ENCODE measurements at places on chromosomes 6 and 20.

GRCh38 chr6:26553264-26553634, 15.1 kb downstream of the HMGN4 start:
- peak; percentile 82 for DNase-seq

DNA sequence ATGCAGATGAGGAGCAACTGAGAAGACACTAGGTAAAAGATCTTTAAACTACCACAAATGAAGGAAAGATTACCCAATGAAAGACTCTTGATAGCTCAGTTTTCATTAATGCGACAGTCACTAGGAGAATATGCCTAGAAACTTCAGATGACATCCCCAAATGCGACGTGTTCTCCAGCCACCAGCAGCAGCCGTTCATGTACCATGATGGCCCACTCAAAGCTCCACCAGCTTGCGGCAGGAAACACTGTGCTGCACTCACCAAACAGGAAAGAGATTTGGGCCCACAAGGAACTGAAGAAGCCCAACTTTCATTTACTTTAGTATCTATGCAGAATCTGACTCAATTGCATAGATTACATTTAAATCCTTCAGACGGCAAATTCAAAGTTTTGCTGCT, 7.5 kb downstream of the DIDO1 start:
- DNase-seq: peak; percentile 59

GRCh38 chr6:105595829-105596228, 192.9 kb upstream of the PREP start:
- DNase-seq: no peak

DNA sequence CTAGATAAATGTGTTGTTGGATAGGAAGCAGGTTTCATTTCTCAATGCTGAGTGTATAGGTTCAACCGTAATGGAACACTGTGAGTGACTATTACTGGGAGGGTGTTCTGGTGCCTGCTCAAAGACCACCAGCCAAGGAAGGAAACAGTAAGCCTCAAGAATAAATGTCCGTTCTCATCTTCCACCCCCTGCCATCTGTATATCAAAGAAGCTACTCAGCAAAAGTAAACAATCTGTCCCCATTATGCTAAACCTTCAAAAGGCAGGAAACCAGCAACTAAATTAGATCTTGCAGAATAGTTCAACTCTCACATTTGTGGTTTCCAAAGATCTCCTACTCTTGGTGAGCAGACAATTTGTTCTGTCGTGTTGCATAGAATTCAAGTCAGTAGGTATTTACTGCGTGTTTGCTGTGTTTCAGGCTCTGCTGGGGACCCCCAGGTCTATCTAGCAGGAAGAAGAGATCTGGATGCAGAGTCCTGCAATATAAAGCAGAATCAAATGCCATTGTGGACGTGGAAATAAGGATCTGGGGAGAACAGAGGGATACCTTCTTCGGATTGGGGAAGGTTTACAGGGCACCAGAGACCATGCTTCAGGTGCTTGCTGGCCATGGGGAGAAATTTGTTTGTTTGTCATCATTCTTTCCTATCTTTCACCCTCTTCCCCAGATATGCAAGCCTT, 87.3 kb downstream of the SCML4 start:
- no peak for DNase-seq

GRCh38 chr20:21113697-21114096, 7.5 kb upstream of the LINC00237 start:
- DNase-seq: no peak

DNA sequence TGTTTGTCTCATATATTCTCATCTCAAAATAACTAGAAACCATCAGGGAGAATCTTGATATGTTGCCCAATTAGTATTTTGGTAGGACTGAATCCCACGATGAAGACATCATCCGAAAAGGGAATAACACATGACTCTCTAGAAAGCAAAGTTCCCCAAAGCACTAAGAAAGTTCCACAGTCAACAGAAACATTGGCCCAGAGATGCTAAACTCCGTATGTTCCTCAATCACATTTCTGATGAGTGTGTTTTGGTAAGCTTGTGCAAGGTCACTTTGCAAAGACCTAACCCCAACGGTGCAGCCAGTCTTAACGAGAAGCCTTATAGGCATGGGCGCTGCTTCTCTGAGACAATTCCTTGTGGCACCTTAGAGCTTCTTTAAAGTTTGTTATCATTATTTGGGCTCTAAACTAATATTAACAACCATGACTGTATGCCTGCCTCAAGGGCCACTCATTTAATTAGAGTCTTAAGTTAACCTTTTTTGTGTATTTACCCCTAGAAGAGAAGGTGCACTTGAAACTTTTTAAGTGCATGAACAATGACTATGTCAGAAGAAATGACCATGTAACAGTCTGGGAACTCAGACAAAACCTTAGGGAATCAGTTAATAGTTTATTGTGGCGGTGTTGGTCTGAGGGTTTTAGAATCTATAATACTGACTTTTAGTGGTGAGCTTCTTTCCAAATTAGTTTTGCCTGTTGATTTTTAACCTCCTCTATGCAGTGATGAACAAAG, 202.0 kb upstream of the RAB32 start:
- DNase-seq: no peak

GRCh38 chr20:17825252-17825959, 125.6 kb downstream of the BANF2 start:
- no peak for DNase-seq

GRCh38 chr20:48064929-48065328, 279.6 kb upstream of the SULF2 start:
- no peak for DNase-seq

- no peak for DNase-seq
Measured at GRCh38 chr6:90068703-90069523, 174.6 kb downstream of the GJA10 start.

GRCh38 chr20:34074101-34074760, 37.8 kb downstream of the EIF2S2 start:
- no peak for DNase-seq

GRCh38 chr6:154606457-154606856, 96.0 kb upstream of the CNKSR3 start:
- DNase-seq: peak; percentile 95

DNA sequence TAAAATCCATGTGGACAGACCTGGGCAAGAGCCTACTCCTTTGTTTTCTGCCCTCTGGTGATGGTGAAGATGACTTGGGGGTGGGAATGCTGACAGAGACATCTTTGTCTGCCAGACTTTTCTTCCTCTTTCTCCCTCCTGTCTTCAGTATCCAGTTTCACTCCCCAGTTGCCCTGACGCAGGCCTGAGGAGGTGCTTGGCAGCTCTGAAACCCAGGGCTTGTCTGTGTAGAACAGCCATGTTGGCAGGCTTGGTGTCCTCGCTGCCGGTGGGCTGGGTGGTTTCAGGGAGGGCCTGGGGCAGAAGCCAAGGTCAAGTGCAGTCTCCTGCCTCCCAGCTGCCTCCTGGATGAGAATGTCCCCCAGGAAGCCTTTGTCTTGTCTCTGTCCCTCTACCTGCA, 22.5 kb downstream of the CCDC167 start:
- no peak for DNase-seq

- DNase-seq: no peak
Measured at GRCh38 chr6:158003910-158004700, 22.4 kb downstream of the SYNJ2 start.

DNA sequence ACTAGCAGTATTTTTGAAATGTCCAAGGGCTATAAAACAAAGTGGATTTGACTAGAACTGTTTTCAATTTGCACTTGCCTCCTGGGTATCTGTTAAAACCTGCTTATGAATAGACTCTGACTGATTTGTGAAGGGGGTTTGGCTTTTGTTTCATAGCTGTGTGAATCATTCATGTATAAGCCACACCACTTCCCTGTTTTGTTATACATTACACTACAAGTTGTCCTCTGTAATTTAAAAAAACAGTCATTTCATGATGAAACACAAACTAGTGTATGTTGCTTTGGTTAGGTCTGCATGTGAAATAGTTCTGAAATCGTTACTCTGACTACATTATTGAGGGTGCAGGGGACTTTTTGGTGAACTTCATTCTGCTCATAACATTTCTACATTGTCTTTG, 121.7 kb downstream of the NKAIN2 start:
- DNase-seq: no peak

- DNase-seq: no peak
Measured at GRCh38 chr6:150220634-150221551, 78.0 kb downstream of the PPP1R14C start.

DNA sequence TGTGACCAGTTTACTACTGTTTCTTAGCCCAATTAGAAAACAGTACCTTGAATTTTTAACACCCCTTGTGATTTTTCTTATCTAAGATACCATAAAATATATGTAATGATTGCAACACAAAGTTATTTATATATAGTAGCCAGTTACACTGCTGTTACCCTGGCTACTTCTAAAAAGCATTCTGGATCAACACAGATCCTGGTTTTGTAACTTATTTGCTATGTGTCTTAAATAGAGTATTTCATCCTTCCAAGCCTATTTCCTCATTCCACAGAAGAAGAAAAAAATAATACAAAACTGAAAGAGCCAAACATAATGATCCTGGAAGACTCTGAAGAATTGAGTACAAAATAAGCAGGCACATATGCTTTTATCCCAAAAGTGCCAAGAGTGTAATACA, 19.0 kb upstream of the GSTA4 start:
- no peak for DNase-seq

DNA sequence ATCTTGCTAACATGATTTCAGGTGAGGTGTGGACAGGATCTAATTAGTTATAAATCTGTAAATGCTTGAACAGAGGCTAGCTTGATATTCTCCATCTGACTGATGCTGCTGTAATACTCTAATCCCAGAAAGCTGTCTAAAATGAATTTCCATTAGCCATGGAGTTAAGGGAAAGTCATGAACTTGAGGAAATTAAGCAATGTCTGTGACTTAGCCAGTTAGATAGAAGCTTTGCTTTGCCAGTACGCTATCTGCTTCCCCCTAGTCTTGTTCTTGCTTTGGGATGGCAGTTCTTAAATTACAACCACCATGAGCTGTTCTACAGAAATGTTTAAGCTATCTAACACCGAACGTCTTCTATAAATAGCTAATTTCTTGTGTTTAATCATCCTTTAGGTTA, 195.7 kb downstream of the PRL start:
- no peak for DNase-seq

DNA sequence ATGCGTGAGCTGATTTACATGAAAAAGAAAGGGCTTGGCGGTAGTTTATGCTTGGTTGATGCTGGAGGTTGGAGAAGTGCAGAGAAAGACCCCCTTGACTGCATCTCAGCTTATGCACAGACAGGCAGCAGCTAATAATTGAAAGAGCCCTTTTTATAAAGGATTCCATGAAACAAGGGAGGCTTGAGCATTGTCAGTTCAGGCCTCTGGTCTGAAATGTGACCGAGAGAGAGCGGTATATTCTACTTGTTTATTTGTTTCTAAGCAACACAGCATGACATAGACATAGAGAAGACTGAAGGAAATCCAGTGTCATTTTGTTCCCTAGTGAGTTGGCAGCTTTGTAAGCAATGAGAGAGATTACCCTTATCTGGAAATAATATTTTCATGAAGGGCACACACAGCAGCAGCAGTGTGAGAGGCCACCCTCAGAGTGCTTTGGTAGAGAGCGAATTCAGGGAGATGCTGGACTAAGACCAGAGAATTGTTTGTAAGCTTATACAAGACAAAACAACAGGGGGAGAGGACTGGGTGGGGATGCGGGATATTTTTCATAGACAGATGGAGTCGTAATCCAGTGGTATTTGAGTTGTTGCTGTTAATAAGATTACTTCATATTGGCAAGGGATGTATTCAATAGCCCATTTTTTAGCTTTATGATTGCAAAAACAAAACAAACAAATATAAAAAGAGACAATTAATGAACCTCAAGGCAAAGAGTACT, 34.6 kb upstream of the LAMA2 start:
- DNase-seq: no peak

DNA sequence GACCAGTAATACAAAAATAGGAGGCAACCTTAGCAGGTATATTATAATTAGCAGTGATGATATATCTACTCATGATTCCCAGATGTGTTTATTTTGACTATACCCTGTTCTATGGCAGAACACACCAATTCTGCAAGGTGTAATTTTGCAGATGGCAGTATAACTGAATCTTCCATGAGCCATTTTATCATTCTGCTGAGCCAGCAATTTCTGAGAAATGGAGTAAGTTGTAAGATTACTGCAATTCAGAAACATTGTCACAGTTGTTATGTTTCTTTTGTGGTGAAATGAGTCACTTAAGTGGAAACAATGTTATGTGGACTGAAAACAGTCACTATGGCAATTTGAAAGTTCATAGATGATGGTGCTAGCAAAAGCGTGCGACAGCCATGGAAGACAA, 63.7 kb upstream of the RIMS1 start:
- DNase-seq: no peak

DNA sequence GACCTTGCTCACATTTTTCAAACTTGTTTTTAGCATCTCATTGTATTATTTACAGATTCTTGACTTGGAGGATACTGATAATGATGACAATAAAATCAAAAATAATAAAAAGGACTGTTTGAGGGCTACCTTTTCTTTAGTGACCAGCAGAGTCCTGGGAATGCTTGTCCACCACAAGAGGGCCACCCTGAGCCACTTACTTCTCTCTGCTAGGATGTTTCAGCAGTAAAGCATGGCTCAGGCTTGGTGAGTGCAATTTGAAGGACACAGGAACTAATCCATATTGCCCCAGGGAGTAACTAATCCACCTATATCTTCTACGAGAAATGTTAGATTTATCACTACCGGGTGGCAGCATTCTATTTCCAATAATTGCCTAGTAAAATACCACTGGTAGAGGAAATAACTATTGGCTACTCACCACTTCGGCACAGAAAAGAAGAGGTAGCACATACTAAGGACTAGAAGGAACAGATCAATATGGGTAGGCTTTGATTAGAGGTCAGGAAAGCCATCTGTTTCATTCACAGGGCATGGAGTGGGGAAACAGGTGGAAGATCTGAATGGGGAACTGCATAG, 5.8 kb upstream of the KIAA0408 start:
- peak; percentile 77 for DNase-seq

GRCh38 chr6:41509580-41509979, 36.6 kb upstream of the FOXP4 start:
- no peak for DNase-seq

- no peak for DNase-seq
Measured at GRCh38 chr20:44180814-44181213, 6.2 kb downstream of the JPH2 start.

- no peak for DNase-seq
Measured at GRCh38 chr20:57677584-57677982, 32.2 kb downstream of the PMEPA1 start.

DNA sequence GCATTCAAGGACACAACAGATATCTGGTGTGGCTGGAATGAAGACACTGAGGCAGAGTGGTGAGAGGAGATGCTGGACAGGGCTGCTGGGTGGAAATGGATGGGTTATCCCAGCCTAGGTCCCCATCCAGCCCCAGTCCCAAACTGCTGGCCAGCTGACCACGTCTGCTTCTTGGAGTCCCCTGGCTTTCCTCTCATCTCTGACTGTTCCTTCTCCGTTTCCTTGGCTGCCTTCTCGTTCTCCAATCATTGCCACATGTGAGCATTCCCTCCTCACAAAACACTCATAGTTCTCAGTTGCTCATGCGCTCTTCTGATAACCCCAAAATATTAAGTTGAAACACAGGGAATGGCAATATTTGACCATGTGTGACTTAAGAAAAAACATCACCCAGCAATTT, 31.5 kb downstream of the MAFB start:
- DNase-seq: no peak

- DNase-seq: no peak
Measured at GRCh38 chr6:133856911-133857310, 32.0 kb upstream of the TCF21 start.

Measured in stimulated activated CD4-positive, alpha-beta T cell treated with anti-CD3 and anti-CD28 coated beads, Interleukin-2, amount 100 ng/mL, for 24 hours (primary cell).